ENCODE measurements at places on chromosomes 6 and 20.

DNA sequence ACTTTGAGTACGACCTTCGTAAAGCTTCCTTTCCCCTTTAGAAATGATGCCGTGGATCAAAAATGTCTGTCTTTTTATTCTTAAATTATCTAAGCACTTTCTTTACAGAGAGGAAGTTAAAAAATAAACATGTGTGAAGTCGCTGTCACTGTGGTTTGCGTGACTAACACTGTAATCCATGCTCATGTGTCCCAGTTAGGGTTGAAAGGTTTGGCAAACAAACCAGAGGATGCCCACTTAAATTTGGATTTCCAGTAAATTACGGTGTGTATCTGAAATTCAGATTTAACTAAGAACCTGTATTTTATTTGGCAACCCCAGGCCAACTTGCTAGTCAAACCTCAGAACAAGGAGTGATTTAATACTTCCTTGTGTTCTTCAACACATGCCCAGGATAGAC lies 21.1 kb downstream of the HLA-DRB1 start:
- DNase-seq = no peak

DNA sequence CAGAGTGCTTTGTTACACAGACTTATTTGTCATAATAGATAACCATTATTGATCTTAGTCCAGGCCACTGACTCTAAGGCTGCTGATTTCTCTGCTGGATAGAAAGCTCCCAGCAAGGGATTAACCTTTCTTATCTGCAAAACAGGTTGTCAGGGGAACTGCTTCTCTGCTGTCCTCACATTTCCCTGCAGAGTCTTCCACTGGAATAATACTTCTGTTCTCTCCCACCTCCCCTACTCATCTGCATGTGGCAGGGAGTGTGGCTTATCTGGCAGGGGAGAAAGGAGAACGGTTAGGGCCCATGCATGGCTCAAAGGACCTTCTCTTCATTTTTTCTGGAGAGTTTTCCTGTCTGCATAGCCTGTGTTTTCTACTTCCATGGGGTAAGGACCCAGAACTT lies 86.2 kb downstream of the LAMP5 start:
- DNase-seq = no peak

DNA sequence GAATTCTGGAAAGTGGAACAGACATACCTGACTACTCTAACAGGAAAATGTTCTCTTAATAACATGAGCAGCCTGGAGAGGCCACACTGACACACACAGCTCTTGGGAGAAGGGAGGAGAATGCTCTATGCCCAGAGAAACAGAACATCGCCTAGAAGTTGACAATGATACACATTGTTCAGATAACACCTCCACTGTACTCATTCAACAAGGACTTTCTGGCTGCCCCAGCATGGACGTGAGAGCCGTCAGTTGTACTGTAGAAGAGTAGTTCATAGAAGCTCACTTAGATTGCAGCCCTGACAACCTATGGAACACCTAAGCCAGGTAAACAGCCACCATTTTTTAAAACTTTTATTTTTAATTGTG lies 28.9 kb downstream of the BMP7 start:
- no peak for DNase-seq

DNA sequence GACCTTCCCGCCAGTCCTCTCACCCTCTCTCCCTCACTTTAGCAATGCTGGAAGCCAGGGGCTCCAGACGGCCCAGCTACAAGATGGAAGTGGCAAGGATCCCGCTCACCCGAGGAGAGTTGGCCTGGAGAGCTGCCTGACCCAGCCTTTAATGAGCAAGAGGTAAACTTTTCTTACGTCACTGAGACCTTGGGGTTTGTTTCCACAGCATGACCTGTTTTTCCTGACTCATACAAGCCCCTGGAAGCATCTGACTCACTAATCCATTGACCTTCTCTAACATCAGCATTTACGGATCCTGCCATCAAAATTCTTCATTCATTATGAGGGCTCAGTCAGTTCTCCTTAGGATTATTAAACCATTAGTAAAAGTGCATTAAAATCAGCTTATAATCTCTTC lies 120.4 kb downstream of the MYLK4 start:
- DNase-seq = peak; percentile 96

DNA sequence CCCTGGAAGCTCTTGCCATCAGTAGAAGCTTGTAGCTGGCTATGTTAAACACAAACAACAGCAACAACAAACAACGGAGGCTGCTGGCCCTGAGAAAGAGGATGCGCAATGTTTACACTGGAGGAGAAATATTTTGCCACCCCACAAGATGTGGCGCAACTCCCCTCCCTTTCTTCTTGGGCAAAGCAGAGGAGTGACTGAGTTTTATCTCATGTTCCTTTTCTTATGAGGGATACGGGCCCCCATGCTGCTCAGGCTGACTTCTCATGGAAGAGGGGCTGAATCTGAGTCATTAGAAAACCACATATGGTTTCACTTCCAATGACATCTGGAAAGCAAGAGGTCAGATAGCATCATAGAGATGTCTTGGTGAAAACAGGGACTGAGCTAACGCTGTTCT lies 75.9 kb upstream of the HDDC2 start:
- peak; percentile 57 for DNase-seq

- no peak for DNase-seq
Observed at GRCh38 chr20:37291724-37292126, 2.3 kb downstream of the MANBAL start.

GRCh38 chr6:44738601-44739146 lies 351.2 kb downstream of the CDC5L start:
- DNase-seq = no peak

- DNase-seq = no peak
Observed at GRCh38 chr6:32922083-32922482, 18.7 kb downstream of the HLA-DMB start.

- DNase-seq = no peak
Observed at GRCh38 chr20:58377766-58378401, 11.1 kb upstream of the VAPB start.

DNA sequence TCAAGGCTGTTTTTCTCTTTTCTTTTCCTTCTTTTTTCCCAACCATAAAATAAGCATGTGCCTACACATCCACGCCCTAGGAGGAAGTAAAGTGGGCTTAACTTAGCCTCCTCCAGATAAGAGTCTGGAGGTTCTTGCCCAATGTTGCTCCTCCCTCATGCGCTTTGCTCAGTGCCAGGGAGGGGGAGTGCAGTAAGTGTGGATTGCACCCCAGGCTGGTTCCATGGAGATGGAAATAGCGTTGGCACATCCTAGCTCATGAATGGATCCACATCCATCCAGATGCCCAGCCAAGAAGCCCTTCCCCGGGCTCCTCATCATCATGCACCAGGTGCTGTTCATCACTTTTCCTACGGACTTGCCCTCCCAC lies 58.2 kb downstream of the NEDD9 start:
- no peak for DNase-seq

DNA sequence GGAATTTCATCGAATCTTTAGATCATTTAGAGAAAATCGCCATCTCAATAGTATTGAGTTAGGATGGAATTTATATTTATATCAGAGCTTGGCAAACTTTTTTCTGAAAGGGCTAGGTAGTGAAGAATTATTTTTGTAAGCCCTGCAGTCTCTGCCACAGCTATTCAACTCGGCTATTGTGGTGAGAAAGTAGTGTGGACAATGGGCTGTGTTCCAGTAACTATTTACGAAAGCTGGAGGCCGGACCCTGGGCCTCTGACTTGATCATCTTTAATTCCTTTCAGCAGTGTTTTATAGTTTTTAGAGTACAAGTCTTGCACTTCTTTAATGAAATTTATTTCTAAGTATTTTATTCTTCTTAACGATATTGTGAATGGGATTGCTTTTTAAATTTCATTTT lies 201.5 kb downstream of the FARS2 start:
- no peak for DNase-seq

DNA sequence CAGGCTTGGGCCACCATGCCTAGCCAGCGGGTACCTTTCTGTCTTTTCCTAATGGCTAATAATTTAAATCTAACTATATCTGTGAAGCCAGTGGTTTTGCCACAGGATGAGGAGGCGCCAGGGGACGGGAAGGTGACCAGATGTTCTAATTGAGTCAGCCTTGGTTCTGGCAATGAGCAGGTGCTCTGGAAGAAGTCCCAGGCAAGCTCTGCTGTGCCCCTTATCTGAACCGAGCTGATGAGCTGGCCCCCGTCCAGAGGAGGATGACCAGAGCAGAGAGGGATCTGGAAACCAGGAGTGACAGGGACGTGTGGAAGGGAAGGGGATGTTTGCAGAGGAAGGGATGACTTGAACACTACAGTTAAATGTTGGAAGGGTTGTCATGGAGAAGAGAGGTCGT lies 46.7 kb downstream of the SLC35D3 start:
- no peak for DNase-seq

- no peak for DNase-seq
Observed at GRCh38 chr6:138291849-138292181, 73.5 kb upstream of the PBOV1 start.

GRCh38 chr20:12056839-12057238 lies 139.1 kb downstream of the BTBD3 start:
- DNase-seq = no peak

DNA sequence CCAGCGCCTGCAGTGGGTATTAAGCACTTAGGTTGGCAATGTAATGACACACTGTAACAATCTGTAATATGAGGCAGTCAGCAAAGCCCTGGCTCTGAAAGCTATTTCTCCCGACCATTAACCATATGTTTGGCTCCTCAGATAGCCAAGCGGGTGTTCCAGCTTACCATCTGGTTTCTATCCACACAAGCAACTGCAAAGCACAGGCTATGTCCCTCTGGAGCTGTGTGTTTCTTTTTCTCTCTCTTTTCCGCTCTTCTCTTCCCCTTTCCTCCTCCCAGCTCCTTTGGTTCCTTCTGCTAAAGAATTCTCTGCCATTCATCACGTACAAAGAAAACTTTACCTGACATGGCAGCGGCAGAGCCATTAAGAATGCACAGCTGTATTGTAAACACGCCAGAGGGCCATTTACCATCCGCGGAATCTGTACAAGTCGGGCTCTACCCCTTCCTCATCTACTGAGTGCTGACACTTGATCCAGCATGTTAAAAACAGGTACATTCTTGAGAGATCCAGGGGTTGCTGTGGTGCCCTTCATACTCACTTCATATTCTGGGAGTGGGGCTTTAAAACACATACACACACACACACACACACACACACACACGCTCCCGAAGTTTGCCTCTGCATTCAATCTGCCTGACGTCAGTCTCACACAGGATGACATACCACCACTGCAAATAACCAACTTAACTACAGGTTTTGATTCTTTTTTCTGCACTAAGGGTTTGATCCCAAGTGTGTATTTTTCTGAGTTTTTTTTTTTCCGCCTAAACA lies 77.2 kb downstream of the BACH2 start:
- DNase-seq = peak; percentile 45

- DNase-seq = no peak
Observed at GRCh38 chr6:143637691-143638090, 40.1 kb upstream of the PHACTR2 start.

All from HT1080 (cell line).